ENCODE measurements at places on chromosomes 12 and 14.
A peak's percentile ranks its signal among the peaks of the same experiment; 100 is the strongest.

GRCh38 chr12:3973973-3974644 lies 100.9 kb upstream of the PARP11 start:
- DNase-seq, result no peak

GRCh38 chr14:80465546-80466220 lies 254.4 kb upstream of the DIO2 start:
- DNase-seq, result no peak

DNA sequence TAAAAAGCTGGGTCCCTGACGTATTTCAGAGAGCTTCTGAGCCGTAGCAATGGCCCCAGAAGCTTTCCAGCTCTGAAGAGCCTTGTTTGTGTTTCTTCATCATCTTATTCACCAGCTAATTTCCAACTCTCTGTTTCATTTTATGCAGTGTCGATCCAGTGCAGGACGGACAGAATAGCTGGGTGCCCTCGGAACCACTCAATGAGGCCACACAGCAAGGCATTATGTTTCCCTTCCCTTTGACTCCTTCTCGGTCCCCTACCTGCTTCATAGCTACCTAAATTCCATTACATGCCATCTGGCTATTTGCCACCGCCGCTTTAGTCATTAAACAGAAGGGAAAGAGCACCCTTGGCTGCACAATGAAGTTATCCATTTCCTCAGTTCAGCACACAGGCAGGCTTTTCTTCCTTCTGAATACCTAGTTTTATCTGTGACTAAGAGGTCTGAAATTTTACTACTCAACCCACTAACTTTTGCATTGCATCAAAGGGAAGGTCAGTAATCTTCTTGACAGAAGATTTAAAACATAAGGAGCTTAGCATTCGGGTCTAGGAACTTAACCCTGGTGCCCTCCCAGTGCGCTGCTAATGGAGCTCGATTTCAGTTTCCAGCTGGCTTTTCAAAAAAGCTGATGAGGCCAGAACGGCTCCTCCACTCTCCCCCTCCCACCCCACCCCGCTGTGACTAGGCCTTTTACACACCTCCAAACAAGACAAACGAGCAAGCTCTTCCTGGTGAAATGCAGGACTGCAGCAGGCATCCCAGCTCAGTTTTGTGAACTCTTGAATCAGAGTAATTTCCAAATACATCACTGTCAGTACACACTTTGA lies 176.8 kb downstream of the GXYLT1 start:
- DNase-seq, result peak; percentile 70

DNA sequence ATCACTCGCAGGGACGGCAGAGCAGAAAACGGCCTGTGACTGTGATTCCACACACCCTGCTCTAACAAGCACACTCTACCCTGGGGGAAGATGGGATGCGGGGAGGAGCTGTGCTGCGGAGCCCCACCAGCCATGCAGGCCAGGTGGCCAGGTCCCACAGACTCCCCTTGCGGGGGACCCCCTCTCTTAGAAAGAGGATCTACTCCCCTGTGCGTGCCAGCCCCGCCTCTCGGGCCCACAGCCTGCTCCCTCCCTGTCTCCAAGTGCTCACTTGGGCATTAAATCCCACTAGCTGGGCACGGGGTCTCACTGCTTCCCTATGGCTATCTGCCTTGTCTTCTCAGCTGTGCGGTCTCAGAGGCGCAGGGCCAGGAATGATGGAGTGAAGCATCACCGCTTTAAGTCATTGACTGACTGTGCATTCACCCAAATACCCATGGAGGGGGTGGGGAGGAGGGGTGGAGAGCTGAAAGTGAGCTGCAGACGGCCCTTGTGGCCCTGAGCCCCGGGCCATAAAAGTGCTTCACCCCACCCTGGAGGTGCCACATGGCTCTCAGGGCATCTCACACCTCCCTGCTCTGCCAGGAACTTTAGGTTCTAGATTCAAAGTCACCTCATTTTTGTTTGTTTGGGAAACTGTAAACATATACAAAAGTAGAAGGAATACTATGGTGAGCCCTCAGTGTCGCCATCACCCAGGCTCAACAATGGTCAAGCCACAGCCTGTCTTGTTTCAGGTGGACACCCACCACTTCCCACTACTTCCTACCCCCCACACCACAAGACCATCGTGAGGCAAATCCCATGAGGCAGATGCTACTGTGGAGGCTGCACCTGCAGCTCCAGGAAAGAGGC lies 9.4 kb downstream of the STX2 start:
- no peak for DNase-seq

DNA sequence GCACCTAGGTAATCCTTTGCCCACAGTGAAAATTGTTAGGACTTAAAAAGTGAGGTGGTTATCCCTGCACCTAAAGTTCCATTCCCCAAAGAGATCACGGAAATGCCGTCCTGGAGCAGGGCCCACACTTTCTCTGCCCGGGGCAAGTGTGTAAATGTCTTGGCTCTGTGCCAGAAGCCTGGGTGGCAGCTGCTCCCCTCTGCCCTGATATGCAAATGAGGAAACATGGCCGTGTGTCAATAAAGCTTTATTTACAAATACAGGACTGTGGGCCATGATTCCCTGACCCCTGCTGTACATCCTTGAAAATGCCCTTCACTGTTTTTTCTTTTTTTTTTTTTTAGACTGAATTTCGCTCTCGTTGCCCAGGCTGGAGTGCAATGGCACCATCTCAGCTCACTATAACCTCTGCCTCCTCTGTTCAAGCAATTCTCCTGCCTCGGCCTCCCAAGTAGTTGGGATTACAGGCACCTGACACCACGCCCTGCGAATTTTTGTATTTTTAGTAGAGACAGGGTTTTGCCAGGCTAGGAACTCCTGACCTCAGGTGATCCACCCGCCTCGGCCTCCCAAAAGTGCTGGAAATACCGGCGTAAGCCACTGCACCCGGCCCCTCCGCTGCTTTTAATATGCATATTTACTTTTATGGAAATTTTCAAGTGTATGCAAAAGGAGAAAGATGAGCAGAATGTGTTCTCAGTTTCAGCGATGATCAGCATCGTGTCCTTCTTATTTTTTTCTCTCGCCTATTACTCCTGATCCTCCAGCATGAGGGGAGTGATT lies 75.5 kb downstream of the GALNT9 start:
- no peak for DNase-seq

Data from NCI-H187 treated with DMSO at 0.1 percent for 48 hours (cell line).